ENCODE measurements at places on chromosomes 11 and 22.

- peak; percentile 5 for DNase-seq
Observed at GRCh38 chr11:95108159-95108611, 18.5 kb downstream of the ENDOD1 start.

DNA sequence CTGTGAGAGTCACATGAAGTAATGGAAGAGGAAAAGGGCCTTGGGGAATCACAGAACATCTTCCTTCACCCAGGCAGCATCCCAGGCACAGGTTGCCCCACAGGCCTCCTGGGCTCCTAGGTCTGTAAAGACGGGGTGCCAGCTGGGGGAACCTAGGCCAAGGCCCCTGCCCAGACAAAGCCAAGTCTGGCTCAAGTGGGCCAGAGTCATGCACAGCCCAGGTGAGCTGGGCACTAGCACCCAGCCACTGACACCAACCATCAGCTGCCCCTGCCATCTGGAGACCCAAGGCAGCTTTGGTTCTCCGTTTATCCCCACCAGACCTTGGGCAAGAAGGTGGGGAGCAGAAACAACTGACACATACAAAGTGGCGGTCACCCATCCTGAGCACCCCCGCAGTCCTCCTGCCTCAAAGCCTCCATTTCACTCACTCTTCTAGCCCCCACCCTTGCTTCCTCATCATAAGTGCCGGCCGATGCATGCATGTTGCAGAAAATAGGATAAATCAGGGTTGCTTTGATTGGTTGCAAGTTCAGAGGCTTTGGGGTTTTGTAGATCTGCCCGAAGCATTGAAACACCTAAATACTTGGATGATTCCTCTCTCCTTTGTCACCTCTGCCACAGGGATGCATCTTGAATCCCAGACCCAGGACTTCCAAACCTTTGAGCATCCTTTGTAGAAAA is 26.5 kb upstream of the TMPRSS4 start:
- DNase-seq: no peak

DNA sequence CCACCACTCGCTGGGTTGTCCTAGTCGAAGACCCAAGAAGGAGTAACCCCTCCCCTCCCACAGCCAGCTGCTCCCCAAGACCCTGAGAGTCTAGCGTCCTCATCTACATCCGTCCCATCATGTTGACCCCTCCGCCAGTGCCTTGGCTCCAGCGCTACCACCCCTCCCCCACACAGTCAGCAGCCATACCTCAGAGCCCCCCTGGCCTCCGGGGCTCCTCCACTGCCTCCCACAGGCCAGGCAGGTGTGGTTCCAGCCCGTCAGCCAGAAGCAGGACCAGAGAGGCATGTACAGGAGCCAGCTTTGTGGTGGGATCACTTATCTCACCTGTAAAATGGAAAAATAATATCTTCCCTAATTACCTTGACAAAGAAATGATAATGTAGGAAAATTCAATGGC is 51.5 kb upstream of the PHF21B start:
- no peak for DNase-seq

- peak; percentile 50 for DNase-seq
Observed at GRCh38 chr11:41431784-41432183, 27.7 kb downstream of the LRRC4C start.

- no peak for DNase-seq
Observed at GRCh38 chr11:86675017-86675416, 2.6 kb upstream of the ME3 start.

GRCh38 chr11:4048340-4048739 is 46.3 kb upstream of the RRM1 start:
- no peak for DNase-seq

DNA sequence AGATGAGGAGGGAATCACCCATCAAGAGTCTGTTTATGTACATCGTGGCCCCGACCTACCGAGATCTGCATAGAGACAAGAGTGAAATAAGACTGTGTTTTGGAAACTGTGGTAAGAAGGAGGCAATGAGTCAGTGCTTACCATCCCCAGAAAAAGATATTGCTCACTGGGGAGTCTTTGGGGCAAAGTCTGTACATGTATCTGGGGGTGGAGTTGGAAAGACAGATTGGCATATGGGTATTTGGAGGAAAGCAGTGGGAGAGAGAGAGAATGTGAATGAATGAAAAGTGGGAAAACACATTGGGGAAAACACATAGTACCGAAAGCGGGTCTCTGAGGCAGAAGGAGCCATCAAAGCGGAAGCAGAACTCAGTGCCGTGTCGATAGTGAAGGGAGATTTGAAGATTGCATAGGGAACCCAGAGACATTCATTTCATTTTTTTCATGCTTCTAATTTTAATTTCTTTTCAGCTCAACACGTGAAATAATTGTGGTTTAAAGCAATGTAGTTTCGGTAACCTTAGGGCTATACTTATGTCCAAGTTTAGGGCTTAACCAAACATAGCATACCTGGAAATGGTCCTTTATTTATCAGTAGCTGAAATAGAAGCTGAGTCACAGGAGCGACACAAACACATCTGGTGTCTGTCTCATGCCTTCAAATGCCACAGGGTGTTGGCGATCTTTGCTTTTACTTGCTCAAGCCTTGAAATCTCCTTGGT is 98.6 kb upstream of the CD44 start:
- DNase-seq: no peak

- peak; percentile 20 for DNase-seq
Observed at GRCh38 chr11:35180317-35181233, 41.6 kb downstream of the CD44 start.

- no peak for DNase-seq
Observed at GRCh38 chr22:47228767-47229166, 466.3 kb downstream of the TBC1D22A start.

GRCh38 chr11:46066335-46066734 is 54.9 kb downstream of the PHF21A start:
- no peak for DNase-seq

- DNase-seq: no peak
Observed at GRCh38 chr11:31303644-31304180, 65.8 kb downstream of the DCDC1 start.

- no peak for DNase-seq
Observed at GRCh38 chr11:33455867-33456463, 198.8 kb downstream of the HIPK3 start.

DNA sequence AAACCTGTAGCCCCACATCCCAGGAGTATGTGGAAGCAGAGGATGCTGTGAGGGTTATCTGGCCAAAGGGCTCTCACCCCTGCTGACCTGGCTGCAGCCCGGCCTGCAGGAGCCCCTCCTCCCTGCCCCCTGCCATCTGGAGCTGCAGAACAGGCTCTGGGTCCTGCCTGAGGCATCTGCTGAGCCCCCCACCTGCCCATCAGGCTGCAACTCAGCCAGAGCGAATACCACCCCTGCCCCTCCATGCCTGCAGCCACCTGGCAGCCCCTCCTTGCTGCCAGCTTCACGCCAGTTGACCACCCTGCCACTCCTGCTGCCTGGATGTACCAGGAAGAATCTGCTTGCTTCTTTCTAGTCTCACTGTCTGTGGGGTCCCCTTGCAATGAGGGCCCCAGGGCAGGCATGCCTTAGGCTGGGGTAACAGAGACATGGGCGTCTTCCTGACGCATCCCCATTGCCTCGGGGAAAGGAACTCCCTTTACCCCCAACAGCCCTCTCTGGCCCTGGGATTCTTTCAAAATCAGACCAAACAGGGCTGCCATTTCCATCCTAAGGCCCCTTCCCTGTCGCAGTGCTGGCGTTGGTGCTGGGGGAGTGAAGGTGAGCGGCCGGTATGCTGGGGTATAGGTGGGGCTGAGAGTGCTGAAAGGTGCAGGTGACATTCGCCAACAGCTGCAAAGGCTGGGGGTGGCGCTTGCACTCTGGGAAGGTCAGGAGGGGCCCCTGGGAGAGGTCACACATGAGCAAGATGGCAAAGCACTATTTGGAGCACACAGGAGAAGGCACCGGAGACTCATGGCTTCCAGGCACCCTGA is 1334.6 kb downstream of the TBC1D22A start:
- DNase-seq: peak; percentile 16

DNA sequence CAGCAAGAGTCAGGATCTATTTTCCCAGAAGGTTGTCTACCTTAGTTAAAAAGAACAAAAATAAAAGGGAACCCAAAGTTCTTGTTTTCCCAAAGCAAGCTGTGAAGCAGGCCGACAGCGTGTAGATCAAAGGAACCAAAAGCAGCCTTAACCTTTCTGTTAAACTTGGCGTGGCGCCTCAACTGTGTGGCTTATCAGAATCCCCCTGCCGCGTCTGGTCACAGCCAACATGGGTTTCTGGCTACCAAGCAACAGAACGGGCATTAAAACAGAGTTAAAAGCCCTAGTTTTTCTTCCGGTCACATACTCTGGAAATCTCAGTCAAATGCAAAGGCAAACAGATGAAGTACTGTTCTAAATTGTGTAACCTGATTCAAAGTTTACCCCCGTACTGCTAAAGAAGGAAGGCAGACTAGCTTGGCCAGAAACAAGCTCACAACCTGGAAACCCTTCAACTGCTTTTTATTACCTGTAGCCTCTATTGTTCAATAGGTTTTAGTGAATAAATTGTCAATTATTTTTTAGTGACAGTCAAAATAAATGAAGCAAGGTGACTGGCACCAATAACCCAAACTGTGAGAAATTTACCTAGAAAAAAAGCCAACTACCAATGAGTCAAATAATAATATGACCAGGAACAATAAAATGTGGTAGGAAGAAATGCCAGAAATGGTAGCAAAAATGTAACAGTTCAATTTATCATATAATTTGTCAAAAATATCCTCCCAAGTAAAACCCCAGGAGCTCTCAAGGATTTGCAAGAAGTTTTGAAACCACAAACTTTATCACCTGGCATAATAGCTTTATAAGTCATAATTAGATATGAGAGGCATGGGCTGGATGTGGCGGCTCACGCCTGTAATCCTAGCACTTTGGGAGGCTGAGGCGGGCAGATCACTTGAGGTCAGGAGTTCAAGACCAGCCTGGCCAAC is 21.4 kb downstream of the CHKA start:
- no peak for DNase-seq

GRCh38 chr11:1367721-1368120 is 22.0 kb upstream of the BRSK2 start:
- no peak for DNase-seq

GRCh38 chr11:8415195-8415594 is 151.5 kb upstream of the LMO1 start:
- DNase-seq: no peak

DNA sequence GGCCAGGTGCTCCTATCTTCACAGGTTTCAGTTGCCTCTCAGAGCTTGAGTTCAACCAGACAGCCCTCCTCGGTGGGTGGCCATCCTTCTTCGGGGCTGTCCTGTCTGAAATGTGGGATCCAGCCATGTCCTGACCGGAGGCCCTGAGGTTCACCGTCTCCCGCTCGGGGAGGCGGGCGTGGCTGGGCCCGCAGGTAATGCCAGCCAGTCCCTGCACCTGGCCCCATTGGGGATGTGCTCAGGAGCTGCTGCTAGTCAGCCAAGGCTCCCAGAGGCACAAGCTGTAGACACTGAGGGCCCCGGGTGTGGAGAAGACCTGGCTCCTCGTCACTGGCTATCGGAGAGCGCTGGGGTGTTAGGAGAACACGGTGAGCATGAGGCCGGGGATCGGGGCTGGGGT is 32.6 kb downstream of the TSPAN4 start:
- no peak for DNase-seq

GRCh38 chr11:19651653-19652052 is 61.0 kb upstream of the NAV2 start:
- no peak for DNase-seq

- no peak for DNase-seq
Observed at GRCh38 chr11:126054882-126055281, 7.8 kb downstream of the CDON start.

GRCh38 chr11:19790831-19791552 is 78.4 kb downstream of the NAV2 start:
- DNase-seq: no peak

GRCh38 chr11:99148352-99148751 is 127.6 kb downstream of the CNTN5 start:
- no peak for DNase-seq
